ENCODE measurements at places on chromosomes 12 and 14.

- DNase-seq = no peak
Observed at GRCh38 chr14:77708749-77709148, 846 bp downstream of the SLIRP start.

DNA sequence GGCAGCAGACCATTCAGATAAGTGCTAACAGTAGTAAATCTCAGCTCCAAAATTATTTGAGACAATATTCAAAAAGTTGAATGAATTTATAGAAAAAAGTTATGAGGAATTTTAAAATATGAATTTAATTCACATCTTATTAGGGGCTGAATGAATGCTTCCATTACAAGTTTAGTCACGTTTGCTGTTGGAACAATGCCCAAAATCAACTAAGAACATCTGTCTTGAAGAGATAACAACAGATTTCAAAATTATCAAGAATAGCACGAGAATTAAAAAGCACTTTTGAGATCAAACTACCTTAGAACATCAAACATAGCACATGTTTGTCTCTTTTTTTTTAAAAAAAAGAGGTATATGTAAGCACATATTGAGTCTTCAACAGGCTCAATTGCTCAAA is 115.4 kb upstream of the PPFIA2 start:
- DNase-seq = no peak

DNA sequence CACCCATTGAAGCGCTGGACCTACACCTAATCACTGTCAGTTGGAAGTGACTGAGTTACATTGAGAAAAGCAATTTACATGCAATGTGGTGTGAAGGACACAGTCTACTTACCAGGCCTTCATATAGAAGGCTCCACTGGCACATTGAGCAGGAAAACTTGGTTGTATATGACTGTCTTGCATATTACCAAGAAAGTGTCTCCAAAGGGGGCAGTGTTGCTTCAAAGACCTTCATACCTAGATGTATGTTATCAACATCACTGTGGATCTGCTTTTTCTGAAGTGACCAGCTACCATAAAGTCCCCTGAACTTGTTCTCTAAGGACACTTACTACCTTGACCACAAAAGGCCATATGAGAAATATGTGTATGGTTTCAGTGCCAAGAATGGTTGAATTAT is 64.1 kb downstream of the NELL2 start:
- DNase-seq = no peak

DNA sequence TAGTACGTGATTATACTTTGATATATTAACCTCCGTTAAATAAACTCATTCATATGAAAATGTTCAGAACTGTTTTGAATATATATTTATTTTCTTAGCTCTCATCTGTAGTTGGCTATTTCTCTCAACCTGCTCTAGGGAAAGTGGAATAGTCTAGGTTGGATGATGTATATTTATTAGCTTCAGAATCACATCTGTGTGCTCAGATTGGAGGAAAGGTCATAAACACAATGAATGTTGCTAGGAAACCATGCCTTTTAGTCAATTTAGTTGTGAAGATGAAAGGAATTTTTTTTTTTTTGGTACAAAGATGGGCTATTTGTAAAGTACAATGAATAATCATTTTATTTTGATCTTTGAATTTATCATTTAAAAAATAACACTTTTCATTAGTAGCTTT is 439.1 kb downstream of the FOXG1 start:
- no peak for DNase-seq

Measured in transverse colon (tissue), 4 donors.